NCI-H2081 treated with DMSO at 0.1 percent for 48 hours (cell line): ENCODE measurements at places on chromosomes 6 and 20.

DNA sequence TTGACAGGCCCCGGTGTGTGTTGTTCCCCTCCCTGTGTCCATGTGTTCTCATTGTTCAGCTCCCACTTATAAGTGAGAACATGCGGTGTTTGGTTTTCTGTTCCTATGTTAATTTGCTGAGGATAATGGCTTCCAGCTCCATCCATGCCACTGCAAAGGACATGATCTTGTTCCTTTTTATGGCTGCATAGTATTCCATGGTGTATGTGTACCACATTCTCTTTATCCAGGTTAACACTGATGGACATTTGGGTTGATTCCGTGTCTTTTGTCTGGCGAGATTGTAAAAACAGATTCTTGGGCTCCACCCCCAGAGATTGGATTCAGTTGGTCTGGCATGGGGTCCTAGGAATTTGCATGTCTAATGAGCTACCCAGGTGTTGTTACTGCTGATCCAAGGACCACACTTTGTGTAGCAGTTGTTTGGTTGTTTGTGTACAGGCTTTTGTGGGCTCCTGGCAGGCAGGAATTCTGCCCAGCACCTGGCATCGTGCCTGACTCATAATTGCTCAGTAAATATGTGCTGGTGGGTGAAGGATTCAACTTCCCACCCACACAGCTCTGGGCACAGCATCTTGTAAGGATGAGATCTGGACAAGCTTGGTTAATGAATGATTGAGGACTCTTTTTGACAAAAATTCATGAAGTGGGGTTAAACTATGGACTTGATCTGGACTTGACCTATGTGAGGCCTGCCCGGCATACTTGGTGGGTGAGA is 5.2 kb downstream of the TOX2 start:
- DNase-seq, result no peak

DNA sequence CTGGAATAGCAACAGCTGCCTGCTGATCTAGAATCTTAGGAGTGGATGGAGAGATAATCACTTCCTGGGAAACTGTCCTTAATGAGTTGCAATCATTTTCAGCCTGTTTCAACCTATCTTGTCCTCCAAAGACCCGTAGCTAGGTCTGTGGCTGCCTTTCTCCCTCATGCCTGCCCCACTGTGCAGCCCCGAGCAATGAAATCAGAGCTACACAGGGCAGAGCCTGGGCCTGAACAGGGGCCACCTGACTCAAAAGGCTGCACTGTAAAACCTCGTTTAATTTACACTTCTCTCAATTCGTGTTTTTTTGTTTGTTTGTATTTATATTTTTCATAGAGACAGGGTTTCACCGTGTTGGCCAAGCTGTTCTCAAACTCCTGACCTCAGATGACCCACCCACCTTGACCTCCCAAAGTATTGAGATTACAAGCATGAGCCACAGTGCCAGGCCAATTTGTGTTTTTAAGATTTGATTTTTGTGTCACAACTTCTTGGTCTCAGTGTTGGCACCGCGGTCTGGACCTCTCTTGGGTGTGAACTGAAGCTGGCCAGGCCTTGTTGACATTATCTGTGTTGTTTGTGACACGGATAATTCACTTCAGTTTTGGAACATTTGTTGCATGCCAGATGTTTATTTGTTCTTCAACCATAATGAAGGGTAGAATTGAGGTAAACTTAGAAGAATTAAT is 21.5 kb downstream of the GGTLC1 start:
- DNase-seq, result no peak

DNA sequence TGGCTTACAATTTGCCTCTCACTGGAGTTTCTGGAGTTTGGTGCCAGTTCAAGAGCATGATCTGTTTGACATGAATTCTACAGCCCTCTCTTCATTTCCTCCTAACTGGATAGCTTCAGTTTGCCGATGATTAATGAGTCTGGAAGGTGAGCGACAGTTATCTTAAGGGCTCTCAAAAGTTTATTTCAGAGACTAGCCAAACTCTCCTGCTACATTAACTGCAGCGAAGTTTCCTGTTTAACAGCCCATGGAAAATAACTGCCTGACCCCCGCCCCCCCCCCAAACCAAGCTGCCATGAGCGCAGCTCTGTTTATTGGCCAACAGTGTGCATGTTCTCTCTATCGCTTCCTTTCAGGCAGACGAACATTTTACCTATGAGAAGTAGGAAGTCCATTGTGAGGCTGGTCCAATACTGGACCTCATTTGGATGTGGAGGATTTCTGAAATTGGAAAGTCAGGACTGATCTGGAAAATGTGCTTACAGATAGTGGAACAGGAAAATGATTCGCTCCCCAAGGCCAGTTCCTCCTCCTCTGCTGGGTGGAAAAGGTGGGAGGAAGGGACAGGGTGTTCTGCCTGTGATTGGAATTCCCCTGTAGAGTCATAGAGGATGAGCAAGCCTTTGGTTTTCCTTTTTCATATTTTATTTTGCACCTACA is 522.2 kb upstream of the JAG1 start:
- DNase-seq, result no peak

DNA sequence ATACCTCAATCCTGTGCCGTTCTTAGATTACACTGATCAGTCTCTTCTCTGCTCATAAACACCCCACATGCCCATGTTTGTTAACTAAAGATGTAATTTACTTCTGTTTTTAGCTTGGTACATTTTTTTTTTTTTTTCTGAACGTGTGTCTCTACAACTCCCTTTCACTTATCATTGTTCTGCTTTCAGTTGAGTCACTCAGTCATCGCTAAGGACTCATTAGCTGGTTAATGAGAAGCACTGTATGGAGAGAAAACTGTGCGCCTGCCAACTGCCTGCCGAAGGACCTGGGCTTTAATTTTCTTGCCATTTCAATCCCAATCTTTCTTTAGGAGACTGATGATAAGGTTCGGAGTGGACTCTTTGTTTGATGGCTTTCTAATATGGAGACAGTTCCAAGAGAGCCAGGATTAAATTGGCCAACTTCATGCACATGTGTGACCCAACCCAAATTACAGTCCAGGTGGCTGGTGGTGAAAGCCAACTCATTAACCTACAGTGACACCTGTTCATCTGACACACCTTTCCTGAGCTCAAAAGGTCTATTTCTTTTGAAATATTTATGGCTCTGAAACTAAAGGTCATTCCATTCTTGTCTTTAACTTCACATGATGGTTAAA is 334.1 kb downstream of the BCKDHB start:
- DNase-seq, result no peak

DNA sequence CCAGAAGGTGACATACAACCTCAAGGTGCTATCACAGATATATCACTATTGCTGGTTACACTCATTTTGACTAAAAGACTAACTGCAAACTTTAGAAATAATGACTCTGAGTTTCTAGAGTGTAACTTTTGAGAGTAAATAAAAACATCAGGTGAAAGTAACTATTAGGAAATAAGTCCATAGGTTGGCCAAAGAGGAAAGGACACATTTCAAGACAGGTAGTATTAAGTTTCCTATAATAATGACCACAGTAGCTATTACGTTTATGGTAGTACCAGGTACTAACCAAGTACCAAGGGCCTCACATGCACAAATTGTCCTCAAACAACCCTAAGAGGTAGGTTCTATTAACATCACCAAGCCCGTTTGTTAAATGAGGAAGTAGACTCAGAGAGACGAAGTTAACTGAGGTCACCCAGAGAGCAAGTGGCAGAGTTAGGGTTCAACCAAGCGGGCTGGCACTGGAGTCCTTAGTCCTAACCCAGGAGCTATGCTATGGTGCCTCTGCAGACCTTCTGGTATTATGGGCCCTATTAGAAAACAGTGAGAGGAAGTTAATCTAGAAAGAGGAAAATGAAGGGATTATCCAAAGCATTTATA is 36.8 kb downstream of the HEBP2 start:
- no peak for DNase-seq

DNA sequence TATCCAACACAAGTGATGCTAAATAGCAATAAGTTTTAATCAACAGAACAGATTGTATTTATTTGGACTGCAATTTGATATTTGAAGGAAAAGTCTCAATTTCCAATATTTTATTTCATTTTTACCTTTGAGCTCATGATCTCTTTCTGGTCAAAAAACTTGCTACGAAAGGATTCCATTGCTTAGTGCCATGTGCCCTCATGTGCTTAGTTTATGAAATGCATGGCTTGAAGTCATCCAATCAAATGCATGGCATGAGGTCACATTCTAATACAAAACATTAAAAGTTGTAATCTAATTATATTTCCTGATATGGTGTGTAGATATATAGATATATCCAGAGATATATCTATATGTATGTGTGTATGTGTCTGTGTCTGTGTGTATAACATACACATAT is 321.2 kb upstream of the ADGRB3 start:
- DNase-seq, result no peak

DNA sequence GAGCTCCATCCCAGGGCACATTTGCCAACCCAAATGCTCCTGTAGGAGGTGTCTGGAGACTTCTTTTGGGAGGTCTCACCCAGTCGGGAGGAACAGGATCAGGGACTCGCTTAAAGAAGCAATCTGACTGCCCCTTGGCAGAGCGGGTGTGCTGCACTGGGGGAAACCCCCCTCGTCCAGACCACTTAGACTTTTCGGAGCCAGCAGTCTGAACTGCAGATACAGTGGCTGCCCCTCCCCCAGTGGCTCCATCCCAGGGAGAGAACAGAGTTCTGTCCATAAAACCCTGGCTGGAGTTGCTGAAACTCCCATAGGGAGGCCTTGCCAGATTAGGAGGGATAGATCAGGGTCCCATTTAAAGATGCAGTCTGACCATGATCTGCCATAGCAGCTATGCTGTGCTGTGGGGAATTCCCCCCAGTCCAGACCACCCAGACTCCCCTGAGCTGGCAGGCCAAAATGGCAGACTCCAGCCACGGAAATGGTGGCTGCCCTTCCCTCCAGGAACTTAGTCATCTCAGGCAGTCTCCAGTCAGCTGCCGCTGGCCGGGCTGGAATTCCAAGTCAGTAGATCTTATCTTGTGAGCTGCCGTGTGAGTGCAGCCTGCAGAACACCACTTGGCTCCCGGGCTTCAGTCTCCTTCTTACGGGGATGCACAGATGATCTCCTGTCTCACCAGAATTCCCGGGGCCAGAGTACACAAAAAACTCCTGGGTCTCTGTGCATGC is 278.1 kb upstream of the SASH1 start:
- DNase-seq, result no peak

DNA sequence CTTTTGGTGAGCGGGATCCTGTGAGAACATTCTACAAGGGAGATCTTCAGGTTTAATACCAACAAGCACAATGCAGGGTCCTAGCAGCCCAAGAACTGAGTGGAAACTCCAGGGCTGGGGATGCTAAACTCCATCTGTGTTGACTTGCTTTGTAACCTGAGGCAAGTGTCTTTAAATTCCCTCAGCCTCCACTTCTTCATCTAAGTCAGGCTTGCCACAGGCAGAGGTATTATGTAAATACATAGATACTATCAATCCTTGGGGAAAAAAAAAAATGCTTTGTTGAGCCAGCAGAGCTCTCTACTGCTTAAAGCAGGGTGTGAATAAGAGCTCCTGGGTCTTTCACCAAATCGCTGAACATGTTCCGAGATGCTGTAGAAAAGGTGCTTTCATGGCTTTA is 114.2 kb upstream of the PHACTR1 start:
- DNase-seq, result no peak

GRCh38 chr6:35919085-35919826 is 1.6 kb downstream of the SRPK1 start:
- DNase-seq, result no peak

- DNase-seq, result no peak
Observed at GRCh38 chr20:61706259-61706961, 359.3 kb downstream of the TAF4 start.

DNA sequence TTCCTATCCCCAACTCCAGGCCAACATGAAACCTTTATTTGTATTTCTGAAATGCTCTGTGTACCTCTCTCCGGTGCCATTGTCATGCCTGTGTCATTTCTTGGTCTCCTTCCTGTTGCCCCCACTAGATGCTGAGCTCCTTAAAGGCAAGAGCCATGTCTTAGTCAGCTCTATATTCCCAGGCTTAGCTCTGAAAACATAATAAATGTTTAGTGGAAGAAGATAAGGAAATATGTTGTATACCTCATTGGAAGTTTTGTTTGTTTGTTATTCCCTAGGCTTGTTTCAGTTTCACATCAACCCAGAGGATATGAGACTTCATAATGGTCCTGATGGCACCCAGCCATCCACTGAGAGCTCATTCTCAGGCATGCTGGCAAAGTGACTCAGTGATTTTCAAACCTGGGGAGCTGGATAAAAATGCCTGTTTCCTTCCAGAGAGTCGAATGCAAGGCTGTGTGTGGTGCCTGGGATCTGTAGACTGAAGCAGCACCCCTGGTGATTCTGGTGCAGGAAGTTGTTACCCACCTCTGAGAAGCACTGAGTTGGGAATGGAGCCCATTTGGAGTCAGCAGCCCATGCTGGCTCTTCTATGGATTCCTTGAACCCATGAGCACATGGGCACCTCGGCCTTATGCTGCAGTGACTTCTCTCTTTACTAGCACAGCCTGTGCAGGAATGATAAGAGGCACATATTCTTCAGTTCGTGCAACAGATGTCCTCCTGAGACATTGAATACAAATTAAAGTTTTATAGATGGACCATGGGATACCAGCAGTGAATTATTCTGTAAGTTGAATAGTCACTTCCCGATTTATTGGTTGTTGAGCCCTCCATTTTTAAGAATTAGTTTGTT is 205.2 kb downstream of the FARS2 start:
- no peak for DNase-seq

GRCh38 chr6:39107641-39108040 is 7.3 kb downstream of the SAYSD1 start:
- no peak for DNase-seq

DNA sequence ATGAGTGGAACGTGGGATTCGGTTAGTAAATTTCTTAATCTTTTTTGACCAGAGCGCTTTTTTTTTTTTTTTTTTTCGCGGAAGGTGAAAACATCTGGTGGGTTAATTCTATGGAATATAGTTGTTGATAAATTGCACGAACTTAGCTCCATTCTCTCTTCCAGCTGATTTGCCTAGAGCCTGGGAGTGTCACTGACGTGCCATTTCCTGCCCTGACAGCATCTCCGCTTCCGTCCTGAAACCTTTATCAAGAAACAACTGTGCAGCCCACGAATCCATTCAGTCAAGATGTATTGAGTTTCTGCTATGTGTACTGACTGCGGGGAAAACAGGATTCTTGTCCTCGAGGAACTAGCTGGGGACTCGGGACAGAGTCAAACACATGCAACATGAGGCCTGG is 59.5 kb upstream of the TGM3 start:
- DNase-seq, result no peak

- DNase-seq, result no peak
Observed at GRCh38 chr20:9736373-9736772, 102.5 kb downstream of the PAK5 start.

DNA sequence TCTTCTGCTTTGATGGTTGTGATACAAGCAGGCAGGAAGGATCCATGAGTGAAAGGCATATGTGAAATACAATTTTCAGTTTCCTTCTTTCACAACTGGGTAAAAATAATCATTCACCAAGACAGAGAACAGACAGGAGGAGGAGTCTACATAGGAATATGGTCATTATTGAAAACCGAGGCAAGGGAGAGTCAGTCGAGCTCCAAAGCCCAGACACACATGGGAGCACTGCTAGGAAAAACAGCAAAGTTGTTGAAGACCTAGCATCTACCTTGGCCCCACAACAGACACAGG is 260.6 kb downstream of the ERMARD start:
- DNase-seq, result no peak

- no peak for DNase-seq
Observed at GRCh38 chr6:107646176-107646575, 156.3 kb downstream of the SOBP start.

- no peak for DNase-seq
Observed at GRCh38 chr20:3071610-3072529, at the start of gene OXT. OXT (plus strand) TSS chr20:3071620; CDS start chr20:3071656, 36 bp downstream.

GRCh38 chr6:157209865-157210530 is 113.3 kb downstream of the TMEM242 start:
- DNase-seq, result no peak

- DNase-seq, result no peak
Observed at GRCh38 chr6:89190741-89191140, 26.4 kb downstream of the GABRR1 start.

- DNase-seq, result no peak
Observed at GRCh38 chr6:17204533-17204932, 76.6 kb upstream of the RBM24 start.
